Subcutaneous preadipocyte (primary cell): ENCODE measurements at places on chromosomes 3 and 15. TPM values are rescaled to one million over a fixed set of nuclear protein-coding genes. Genes with fewer than 3 reads are reported as not detected.

The CPEB1 gene
- 5.1 and 8.8 TPM in 2 replicates for total RNA-seq

The PGBD4 gene
- 1.8 and 2.2 TPM in 2 replicates for total RNA-seq

The GOLGA6L7 gene
- total RNA-seq, result not detected in 2 replicates

The AMT gene
- 0.39 and 0.73 TPM in 2 replicates for total RNA-seq

The FANCD2 gene
- 18.4 and 31.7 TPM in 2 replicates for total RNA-seq

The CCDC54 gene
- total RNA-seq, result not detected in 2 replicates

The CMTM7 gene
- 11.0 and 16.8 TPM in 2 replicates for total RNA-seq

The ADIPOQ gene
- total RNA-seq, result not detected in 2 replicates

The DNAH12 gene
- under 0.01 TPM in 1 of 2 replicates, not detected in the other for total RNA-seq

The CEMIP gene
- 1.4 and 8.5 TPM in 2 replicates for total RNA-seq

The C3orf49 gene
- total RNA-seq, result not detected in 2 replicates

The HTR3E gene
- not detected in 2 replicates for total RNA-seq

The CAPN3 gene
- total RNA-seq, result 1.2 and 1.5 TPM in 2 replicates

The HGD gene
- 0.20 TPM in 1 of 2 replicates, not detected in the other for total RNA-seq

The LMAN1L gene
- not detected in 2 replicates for total RNA-seq

The GRAMD1C gene
- total RNA-seq, result 0.73 and 1.8 TPM in 2 replicates

The FETUB gene
- total RNA-seq, result not detected in 2 replicates

The BCHE gene
- total RNA-seq, result 1.1 and 4.1 TPM in 2 replicates
